ENCODE measurements at places on chromosomes 7 and 10. TPM values are rescaled to one million over a fixed set of nuclear protein-coding genes. Genes with fewer than 3 reads are reported as not detected.

GRCh38 chr10:63206997-63207811 is 74.1 kb downstream of the NRBF2 start:
- H3K4me3 ChIP-seq: no peak overlapping the region
- no peak for DNase-seq
- no peak overlapping the region for H3K27ac ChIP-seq
- H3K27me3 ChIP-seq: no peaks in the 10 kb centered on the region
- H3K4me1 ChIP-seq: no peaks in the 10 kb centered on the region
- H3K36me3 ChIP-seq: peaks cover 32% of the 10 kb centered on the region

DNA sequence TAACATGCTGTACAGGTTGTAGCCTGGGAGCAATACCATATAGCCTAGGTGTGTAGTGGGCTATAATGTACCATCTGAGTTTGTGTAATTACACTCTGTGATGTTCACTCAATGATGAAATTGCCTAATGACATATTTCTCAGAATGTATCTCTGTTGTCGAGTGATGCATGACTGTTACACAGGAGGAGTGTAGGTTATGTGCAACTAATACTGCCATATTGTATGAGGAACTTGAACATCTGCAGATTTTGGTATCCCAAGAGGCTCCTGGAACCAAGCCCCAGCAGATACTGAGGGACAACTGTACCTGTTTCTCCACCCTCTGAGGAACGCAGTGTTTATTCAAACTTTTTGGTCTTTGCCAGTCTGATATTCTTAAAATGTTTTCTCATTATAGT is 38.6 kb downstream of the NACAD start:
- H3K27ac ChIP-seq: no peak overlapping the region
- DNase-seq: no peak
- H3K4me3 ChIP-seq: no peak overlapping the region
- no peaks in the 10 kb centered on the region for H3K4me1 ChIP-seq
- no peaks in the 10 kb centered on the region for H3K27me3 ChIP-seq

- peaks cover 13% of the 10 kb centered on the region for H3K4me1 ChIP-seq
- no peak for DNase-seq
- 0 out of 3 replicates have a peak, but pooled peaks cover 3% of the 10 kb centered on the region for H3K27me3 ChIP-seq
- no peaks in the 10 kb centered on the region for H3K36me3 ChIP-seq
- no peak overlapping the region for H3K27ac ChIP-seq
- no peak overlapping the region for H3K4me3 ChIP-seq
These were observed 143.4 kb downstream of the DYNC1I1 start for GRCh38 chr7:95915731-95916130.

The HOXA7 gene
- 0.10 TPM for polyA plus RNA-seq

GRCh38 chr7:28539289-28539981 is 127.1 kb downstream of the CREB5 start:
- H3K4me3 ChIP-seq: no peak overlapping the region
- no peak for DNase-seq
- no peaks in the 10 kb centered on the region for H3K4me1 ChIP-seq
- 0 out of 2 replicates have a peak, but pooled peaks cover under 1% of the 10 kb centered on the region for H3K27me3 ChIP-seq
- H3K27ac ChIP-seq: no peak overlapping the region

DNA sequence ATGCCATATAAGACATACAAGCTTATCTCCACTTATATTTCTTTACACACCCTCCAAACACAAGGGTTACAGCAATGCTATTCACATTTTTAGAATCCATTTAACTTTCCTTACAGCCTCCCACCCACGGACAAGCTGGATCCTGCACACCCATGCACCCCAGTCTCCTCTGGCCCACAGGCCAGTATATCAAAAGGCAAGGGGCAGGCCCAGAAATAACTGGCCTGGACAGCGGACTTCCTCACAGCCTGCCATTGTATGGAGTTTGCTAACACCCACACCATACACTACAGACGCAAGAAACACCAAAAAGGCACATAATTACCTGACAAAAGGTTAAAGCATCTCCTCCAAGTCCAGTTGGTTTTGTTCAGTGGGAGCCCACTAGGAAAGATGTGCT is 12.0 kb downstream of the HOXA4 start:
- no peak for DNase-seq
- no peak overlapping the region for H3K27ac ChIP-seq
- H3K4me1 ChIP-seq: peaks cover 40% of the 10 kb centered on the region
- H3K36me3 ChIP-seq: no peaks in the 10 kb centered on the region
- H3K4me3 ChIP-seq: no peak overlapping the region

The STK17A gene
- 18.6 TPM for polyA plus RNA-seq

DNA sequence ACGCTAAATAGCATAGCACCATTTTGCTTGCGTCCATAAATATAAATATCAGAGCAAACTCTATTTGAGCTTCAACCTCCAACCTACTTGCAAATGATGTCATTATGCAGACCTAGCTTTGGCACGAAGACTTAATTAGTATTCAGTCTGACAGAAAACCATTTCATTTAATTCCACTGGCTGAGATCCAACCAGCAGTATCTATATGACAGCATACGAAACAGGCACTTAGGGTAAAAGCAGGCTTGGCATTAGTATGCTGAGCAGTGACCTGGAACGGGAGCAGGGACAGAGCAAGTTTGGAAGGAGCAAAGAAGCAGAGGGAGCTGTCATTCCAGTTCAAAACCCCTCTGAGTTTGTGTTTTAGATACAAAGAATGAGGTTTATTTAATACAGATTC is 312.5 kb upstream of the CHRM2 start:
- H3K36me3 ChIP-seq: no peaks in the 10 kb centered on the region
- no peak for DNase-seq
- no peaks in the 10 kb centered on the region for H3K4me1 ChIP-seq
- no peak overlapping the region for H3K4me3 ChIP-seq
- H3K27ac ChIP-seq: no peak overlapping the region
- no peaks in the 10 kb centered on the region for H3K27me3 ChIP-seq

The HMX3 gene
- not detected for polyA plus RNA-seq

The PRKG1 gene
- polyA plus RNA-seq: 0.01 TPM

GRCh38 chr10:126955934-126956711 is 50.9 kb downstream of the DOCK1 start:
- no peak for DNase-seq
- H3K27me3 ChIP-seq: no peaks in the 10 kb centered on the region
- no peaks in the 10 kb centered on the region for H3K4me1 ChIP-seq

DNA sequence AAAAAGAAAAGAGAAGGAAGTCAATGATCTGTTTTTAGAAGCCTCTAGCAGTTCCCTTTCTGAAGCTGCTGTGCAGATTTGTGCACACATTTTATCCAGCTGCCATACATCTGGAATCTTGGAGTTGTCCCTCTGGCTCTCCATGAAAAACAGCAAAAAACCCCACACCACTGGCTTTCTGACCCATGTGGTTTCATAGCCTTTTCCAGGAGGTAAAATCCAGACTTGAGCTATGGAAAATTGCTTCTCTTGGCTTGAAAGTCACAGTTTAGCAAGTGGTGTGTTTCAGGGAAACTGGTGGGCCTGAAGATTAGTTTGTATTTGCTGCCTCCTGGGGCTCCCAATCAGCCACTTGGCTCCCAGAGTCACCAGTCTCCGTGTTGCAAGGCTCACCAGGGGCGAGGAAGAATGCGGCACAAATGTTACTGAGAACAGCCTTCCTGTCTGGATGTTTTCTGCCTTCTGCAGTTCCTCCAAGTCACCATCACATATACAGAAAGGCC is 50.1 kb upstream of the ADRB1 start:
- H3K27me3 ChIP-seq: peaks cover 3% of the 10 kb centered on the region
- no peaks in the 10 kb centered on the region for H3K4me1 ChIP-seq
- no peak overlapping the region for H3K4me3 ChIP-seq
- no peaks in the 10 kb centered on the region for H3K36me3 ChIP-seq
- no peak overlapping the region for H3K27ac ChIP-seq

The SPDYE9 gene
- polyA plus RNA-seq: not detected
